ENCODE measurements at places on chromosomes 13 and 19. TPM values are rescaled to one million over a fixed set of nuclear protein-coding genes. Genes with fewer than 3 reads are reported as not detected.
A peak's percentile ranks its signal among the peaks of the same experiment; 100 is the strongest.

DNA sequence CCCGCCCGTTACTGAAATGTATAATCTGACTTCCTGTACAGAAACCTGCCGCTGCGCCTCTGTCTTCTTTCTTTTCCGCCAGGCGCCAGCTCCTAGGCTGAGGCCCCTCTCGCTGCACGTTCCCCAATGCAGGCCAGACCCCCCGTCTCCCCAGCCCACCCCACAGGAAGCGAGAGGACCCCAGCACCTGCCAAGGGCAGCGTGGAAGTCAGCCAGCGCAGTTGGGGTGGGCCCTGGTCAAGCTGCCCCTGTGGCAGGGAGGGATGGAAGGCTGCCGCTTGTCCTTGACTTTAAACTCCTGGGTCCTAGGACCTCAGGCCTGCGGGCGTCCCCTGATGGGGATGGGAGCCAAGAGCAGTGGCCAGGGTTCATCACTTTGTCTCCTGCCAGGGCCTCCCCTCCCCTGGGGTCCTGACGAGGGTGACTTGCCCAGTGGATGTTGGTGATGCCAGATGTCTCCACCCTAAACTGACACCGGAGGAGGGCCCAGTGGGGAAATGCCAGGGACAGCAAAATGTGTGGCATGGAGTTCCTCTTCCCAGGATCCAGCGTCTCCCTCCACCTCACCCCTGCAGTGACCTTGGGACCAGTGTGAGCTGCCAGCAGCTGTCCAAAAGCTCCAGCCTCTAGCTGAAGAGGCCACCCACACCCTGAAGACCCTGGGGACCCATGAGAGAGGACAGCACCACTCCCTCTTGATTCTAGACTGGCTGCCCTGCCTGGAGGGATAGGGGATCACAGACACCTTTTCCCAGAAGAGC lies 8.5 kb upstream of the MARCHF2 start:
- no peak for DNase-seq

DNA sequence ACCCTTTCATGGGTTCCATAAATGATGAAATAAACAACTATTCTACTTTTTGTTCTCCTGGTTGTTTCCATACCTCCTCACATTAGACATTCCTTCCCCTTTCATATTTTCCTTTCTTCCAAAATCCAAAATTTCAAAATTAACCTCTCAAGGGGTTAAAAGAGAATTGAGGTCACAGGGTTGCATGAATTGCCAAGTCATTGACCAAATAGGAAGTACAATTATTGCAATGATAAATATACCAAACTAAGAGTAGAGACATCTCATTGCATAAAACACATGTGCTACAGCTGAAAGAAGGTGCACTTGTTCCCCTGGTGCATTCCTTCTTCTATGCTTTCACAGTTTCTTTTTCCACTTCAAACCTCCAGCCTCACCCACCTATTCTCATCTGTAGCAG lies 136.1 kb downstream of the KCTD12 start:
- DNase-seq: no peak

DNA sequence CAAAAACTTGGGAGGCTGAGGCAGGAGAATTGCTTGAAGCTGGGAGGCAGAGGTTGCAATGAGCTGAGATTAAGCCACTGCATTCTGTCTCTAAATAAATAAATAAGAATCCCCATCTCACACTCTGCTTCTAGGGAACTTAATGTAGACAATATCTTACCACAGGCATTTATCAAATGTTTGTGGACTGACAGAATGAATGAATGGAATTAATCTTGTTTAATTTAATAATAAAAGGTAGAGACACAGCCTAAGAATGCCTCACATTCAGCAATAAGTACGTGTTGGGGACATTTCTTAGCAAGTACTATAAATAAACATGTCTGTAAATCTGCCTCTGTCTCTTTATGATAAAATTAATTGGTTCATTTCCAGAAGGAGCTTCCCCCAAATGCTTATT lies 36.2 kb upstream of the RBM26 start:
- DNase-seq: no peak

- DNase-seq: no peak
These were observed 75.2 kb downstream of the WDFY2 start for GRCh38 chr13:51659276-51660127.

DNA sequence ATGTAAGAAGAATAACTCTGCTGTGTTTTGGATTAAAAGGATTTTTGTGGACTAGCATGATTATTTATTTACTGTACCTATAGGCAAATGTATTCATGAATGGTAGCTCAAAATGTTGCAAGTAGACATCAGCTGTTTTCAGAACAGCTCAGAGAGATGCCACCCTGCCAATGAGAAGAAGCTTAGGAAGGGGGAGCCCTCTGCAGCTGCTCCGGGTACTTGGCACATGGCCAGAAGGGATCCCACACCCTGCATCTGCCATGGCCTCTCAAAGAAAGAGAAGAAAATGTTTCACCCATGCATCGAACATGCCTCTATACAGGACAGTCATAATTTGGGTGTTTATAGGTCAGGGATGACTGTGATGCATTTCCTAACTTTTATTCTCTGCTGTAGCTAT lies 30.5 kb upstream of the MBNL2 start:
- DNase-seq: no peak

DNA sequence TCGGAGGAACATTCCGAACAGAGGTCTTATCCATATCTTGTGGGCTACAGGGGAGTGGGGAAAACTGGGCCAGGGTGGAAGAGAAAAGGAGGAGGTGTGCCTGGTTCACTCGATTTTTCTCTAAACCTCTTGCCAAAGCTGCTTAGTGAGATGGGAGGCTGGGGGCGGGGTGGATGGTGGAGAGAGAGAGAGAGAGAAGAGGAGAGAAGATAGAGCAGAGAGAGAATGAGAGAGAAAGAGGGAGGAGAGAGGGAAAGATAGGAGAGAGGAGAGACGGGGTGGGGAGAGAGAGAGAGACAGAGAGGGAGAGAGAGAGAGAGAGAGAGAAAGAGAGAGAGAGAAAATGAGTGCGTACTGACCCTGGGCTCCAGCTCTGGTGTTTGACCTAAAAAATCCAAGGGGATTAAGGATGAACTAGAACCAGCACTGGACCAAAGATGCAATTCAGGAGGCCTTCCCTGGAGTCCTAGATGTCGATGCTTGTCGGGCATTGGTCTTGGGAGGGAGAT lies 14.1 kb downstream of the NOVA2 start:
- no peak for DNase-seq

Gene OR7C1
- polyA plus RNA-seq: not detected

DNA sequence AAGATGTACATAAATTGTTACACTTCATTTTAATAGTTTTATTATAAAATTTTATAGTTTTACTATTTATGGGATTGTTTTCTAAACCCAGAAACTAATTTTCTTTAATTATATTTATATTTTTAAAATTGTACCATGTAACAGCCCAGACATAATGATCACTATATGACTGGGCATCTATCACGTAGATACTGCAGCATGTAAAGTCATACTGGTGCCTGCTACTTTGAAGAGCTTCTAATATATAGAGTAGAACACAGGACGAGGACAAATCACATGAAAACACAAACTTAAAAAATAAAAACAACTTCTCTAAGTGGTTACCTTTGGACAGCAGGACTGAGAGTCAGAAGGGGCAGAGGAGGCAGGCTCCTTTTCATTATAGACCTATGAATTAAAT lies 5.3 kb downstream of the ELF1 start:
- DNase-seq: no peak

DNA sequence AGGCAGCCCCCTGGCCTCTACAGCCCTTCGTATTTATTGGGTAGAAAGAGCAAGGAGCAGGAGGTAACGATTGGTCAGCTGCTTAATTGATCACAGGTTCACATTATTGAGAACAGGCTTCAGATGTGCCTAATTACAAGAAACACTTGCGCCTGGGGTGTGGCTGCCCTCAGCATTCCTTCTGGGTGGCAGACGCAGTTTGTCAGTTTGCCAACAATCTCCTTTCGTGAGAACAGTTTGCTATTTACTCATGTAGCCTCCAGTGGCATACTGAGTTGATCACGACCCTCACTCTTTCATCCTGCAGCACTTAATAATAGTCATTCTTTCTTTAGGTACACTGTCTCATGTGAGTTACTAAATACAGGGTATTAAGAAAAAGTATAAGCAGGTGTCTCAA lies 985.6 kb downstream of the SLITRK5 start:
- DNase-seq: no peak

DNA sequence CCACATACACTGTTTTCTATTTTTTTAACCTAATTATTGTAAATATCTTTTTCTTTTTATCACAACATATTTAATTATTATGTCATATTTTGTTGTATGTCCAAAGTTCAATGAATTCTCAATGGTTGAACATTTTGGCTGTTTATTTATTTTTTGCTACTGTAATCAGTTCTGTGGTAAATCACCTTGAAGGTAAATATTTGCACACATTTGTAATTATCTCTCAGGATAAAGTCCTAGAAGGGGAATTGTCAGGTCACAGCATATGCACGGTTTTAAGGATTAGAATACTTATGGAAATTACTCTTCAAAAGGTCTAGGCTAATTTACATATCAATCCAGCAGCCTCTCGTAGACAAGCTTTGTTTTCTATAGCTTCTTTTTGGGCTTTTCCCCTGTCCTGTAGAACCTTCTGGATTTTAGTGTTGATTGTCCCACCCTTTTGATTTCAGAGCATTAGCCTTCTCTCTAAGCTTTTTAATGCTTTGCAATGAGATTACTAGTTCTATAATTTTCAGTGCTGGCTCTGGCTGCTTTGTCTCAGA lies 362.6 kb downstream of the KCNRG start:
- no peak for DNase-seq

DNA sequence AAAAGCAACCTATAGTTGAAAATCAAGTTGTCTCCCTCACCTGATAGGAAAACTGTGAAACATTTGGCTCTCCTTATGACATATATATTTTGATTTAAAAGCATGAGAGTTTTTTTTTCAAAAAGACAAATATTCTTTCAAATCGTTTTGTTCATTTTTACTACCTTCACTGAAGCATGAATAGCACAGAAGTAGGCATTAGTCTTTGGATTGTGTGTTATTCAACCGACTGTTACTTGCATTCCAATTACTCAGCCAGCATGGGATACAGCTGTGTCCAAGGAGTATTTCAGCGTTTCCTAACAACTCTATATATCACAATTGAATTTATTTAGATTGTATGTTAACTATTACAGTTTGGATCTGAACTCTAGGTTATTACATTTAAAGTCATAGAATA lies 135.2 kb downstream of the PCDH9 start:
- no peak for DNase-seq

GRCh38 chr13:46367617-46368327 lies 19.3 kb downstream of the RUBCNL start:
- DNase-seq: no peak

DNA sequence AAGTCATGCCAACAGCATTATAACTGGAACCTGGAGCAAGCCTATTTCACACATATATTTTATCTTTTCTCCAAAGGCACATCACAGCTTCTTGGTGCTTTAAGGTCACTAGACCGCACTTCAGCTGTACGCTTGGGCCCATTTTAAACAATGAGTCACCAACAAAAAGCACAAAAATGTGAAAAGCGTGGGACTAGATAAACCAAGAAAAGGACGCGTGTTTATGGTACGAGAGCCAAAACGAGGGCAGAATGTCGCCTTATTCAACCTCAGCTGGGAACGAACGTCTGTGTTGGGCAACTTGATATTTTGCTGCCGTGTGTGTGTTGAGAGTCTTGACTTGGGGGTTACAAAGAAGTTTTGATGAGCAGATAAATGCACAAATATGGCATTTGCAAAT lies 9.2 kb upstream of the EHD2 start:
- no peak for DNase-seq

DNA sequence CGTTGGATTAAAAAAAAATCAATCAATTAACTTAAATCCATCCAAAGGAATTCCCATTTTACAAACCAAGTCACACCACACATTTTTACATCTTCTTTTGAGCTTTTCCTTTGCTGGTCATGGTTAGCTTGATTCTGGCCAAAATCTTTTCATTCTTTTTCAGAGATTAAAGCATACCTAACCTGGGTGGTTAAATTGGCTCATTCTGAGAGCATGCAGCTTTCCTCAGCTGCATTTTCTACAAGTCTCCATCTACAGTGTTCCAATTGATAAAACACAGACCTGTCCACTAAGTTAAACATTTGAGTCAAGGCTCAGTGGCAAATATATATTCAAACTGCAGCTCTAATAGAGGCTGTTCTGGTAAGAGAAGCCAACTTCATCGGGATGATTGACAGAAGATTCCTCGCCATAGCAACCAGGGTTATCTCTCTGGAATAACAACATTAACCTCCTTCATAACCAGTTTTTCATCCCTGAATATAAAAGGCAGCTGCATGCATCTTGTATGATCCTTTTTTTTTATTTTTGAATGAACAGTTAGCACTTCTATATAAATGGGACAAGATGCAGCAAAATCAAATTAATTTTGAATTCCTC lies 106.2 kb downstream of the DNAJC15 start:
- no peak for DNase-seq

DNA sequence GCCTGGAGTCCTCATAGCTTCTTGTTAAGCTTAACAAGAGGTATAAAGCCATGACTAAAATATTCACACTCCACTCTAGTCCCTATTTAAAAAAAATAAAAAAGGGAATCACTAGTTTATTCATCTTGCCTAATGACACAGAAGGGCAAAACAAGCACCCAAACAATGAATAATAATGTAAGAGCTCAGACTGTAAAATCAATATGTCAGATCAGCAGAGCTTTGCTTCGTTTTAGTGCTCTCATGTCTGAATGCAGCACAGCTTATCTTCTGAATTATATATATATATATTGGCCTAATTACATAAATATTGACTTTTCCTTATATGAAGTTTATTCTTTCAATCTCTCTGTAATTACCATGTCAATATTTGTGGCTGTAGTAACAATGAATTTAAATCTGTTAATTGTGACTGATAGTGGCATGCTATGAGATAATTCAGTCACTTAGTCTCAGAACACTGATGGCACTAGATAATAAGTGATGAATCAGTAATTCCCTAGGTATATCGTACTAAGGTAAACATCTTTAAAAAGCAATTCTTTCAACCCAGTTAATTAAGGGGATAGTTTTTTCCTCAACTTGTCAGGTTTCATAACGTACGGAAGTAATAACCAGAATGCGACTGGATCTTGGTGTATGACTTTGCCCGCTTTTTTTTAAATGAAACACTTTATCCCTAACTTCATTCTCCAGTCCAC lies 361.9 kb upstream of the GPC6 start:
- DNase-seq: no peak

GRCh38 chr13:70171151-70171550 lies 62.9 kb upstream of the KLHL1 start:
- no peak for DNase-seq

- DNase-seq: no peak
These were observed 38.2 kb downstream of the TNFSF11 start for GRCh38 chr13:42612021-42612765.

Gene MAB21L1
- polyA plus RNA-seq: not detected

Gene SERPINE3
- not detected for polyA plus RNA-seq

Gene CYP4F22
- not detected for polyA plus RNA-seq

- peak; percentile 84 for DNase-seq
These were observed 3.1 kb downstream of the AKAP11 start for GRCh38 chr13:42275098-42275471.

- no peak for DNase-seq
These were observed 5.5 kb downstream of the RASA3 start for GRCh38 chr13:114126789-114127472.

DNA sequence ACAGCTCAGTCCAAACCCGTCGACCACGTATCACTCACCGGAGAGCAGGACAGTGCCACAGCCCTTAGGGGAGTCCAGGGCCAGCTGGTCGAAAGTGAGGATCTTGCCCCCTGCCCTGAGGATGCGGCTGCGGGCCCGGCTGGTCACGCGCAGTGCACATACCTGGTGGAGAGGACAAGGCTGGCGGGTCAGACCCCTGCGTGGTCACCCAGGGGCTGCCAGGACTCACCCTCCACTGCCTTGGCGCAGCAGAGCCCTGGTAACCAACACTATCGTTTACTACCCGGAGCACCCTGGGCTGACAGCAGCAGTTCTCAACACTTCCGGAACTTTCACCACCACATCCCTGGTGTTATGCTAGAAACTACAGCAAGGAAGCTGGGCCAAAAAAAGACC lies 1.2 kb upstream of the FAM83E start:
- DNase-seq: no peak

Data from B cell (primary cell).